ENCODE measurements at places on chromosomes 6 and 20.

- DNase-seq: no peak
Measured at GRCh38 chr20:59439243-59439642, 138.8 kb downstream of the EDN3 start.

GRCh38 chr20:1820138-1821079 lies 74.8 kb upstream of the SIRPA start:
- DNase-seq: no peak

DNA sequence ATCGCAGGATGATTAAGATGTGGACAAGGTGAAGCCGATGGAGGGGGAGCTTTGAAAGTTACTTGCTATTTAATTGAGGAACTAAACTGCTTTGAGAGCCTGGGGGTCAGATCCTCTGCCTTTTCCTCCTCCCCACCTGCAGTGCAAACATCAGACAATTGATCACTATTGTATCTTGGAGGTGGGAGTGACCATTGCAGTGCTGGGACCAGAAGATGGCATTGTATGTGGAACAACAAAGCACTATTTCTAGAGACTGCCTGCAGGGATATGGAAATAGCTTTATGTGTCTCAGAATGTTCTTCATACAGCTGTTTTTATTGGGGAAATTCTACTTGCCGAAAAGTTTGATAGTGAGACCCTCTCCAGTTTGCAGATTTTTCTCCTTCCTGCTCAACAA lies 4.2 kb downstream of the MOG start:
- DNase-seq: no peak

DNA sequence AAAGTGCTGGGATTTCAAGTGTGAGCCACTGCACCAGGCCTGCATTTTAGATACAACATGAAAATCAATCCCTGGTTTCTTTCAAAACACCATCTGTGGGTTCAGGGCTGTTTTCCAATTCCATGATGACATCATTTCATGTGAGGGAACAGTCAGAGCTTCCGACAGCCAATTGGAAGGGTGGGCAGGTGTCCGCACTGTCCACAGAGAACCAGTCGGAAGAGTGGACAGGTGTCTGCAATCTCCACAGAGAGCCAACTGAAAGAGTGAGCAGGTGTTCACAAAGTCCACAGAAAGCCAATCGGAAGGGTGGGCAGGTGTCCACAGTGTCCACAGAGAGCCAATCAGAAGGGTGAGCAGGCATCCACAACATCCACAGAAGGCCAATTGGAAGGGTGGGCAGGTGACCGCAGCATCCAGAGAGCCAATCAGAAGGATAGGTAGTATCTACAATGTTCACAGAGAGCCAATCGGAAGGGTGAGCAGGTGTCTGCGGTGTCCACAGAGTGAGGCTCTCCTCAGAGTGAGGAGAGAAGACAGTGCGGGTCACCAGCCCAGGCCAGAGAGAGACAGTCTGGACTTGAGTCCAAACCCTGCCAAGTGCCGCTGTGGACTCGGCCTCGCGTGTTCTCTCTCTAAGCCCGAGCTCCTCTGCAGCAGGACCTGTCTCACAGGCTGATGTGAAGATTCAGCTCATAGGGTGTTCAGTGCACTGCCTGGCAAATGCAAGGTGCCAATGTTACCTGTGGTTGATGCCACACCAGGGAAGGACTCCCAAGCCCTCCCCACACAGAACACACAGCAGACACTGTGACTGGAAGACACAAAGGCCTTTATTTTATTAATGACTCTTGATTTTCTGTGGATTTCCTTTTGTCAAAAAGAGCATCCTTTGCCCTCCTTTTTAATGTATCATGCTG lies 57.3 kb downstream of the DLL1 start:
- no peak for DNase-seq

DNA sequence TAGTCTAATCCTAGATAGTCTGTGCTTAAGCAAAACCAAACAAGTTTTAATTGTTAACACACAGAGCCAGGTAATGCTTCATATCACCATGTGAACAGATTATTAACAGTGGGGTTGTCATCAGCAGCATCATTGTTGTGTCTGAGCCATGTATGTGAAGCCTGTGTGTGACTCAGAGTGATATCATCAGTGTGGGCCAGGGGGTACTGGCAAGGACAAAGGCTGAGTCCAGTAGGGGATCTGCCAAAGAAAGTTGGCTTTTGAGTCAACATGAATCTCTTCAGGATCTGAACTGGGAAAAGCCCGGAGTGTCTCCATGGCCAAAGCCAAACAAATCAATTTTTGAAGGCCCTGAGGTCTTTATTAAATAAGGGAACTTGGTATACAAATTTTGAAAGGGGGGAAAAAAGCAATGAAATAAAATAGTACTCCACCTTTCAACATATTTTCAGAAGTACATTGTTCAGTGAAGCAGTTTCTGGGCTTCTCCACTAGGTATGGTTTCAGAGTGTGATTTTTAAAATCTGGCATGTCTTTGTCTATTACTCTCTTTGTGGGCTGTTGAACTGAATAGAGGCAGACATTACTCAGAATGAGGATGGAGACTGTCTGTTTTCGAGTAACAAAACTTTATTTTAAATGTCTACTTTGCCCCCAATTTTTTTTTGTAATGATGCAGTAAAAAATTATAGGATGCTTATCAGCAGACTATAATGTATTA lies 444.2 kb upstream of the JAG1 start:
- DNase-seq: no peak

- no peak for DNase-seq
Measured at GRCh38 chr20:3167738-3168078, 5.6 kb downstream of the LZTS3 start.

- no peak for DNase-seq
Measured at GRCh38 chr6:27760464-27760863, 151.7 kb downstream of the OR2B2 start.

GRCh38 chr6:134816780-134817179 lies 133.1 kb downstream of the ALDH8A1 start:
- DNase-seq: no peak

DNA sequence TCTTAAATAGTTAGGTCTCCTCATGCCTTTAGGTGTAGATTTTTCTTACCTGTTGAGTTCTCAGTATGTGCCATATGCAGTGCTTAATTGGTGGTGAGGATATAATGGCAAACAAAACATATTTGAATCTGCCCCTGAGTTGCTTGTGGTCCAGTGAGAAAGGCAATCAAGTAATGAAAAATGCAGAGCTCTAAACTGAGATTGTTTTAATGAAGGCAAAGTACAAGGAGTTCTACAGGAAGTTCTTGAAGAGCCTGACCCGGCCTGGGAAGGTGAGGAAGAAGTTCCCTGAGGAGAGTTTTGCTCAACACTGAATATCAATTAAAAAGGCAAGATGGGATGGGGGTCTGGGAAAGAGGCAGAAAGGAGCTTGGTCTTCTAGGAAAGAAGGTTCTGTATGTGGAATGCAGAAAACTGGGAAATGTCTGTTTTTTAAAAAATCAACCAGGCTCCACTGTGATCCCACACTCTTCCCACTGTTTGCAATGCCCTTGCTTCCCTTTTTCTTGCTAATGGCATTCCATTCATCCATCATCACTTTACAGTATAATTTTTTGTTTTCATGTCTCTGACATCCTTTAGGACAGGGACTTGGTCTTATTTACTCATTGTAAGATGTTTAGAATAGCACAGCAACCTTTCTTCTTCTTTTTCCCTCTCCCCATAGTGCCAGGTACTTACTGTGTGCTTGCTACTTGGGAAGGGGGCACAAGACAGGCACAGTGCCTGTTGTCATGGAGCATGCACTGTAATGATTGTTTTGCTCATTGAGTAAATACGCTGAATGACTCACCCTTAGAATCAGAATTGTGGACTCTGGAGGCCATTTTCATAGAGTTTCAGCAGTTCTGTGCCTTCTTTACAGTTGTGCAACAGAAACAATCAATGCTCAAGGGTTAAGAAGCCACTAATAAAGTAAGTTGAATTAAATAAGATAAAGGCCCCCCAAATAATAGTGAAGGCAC lies 64.3 kb downstream of the ANKS1A start:
- no peak for DNase-seq

DNA sequence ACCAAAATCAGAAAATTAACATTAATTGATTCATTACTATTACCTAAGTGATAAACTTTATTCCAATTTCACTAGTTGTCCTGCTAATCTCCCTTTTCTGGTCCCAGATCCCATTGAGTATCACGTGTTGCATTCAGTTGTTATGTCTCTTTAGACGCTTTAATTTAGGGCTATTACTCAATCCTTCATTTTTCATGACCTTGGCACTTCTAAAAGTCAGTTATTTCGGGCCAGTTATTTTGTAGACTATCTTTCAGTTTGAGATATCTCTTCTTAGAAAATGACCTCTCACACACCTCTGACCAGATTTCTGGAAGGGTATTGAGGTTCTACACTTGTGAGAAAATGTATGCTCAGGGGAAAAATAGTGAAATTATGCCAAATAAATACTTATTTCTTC lies 34.0 kb upstream of the TASP1 start:
- DNase-seq: no peak

- DNase-seq: no peak
Measured at GRCh38 chr6:131838051-131838450, 30.2 kb downstream of the ENPP1 start.

DNA sequence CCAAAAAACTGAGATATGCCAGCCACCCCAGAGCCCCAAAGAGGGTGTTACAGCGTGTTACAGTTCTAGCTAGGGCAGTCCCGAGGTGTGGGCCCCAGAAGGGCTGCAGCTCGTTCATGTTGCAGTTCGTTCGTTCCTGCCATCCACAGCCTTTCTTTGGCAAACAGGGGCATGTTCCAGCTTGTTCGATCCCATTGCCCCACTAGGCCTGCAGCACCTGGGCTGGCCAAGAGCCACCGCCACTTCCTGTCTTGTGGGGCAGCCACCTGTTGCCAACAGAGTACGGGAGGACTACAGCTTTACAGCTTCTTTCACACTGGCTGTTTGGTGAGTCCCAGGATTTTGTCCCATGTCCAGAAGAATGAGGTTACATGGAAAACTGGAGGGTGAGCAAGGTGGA lies 198.1 kb downstream of the MMUT start:
- DNase-seq: no peak

GRCh38 chr20:24808616-24809015 lies 140.5 kb upstream of the CST7 start:
- no peak for DNase-seq

DNA sequence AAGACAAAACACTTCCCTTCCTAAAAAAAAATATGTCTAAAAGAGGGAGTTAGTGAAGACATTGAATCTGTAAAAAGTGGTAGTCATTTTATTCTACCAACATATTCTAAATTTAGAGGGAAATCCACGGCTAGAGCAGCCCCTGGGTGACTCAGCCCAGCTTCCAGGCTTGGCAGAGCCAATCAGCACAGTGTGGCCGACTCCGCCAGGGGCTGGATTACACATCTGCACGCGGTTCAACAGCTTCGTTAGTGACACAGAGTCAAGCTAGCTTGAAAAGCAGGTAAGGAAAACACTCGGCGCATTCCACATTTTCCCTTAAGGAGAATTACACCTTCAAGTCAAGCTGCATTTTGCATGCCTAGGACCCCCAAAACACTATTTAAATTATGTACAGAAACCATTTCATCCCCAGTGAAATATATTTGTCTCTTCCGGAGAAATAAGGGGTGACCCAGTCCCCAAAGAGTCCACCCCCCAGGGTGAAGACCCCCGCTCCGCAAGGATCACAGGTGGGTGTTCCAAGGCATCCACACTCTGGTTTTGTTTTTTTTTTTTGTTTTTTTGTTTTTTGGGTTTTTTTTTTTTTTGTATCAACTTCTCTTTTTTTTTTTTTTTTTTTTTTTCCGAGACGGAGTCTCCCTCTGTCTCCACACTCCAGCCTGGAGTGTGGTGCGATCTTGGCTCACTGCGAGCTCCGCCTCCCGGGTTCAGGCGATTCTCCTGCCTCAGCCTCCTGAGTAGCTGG lies 58.4 kb upstream of the ARID1B start:
- DNase-seq: no peak

- DNase-seq: no peak
Measured at GRCh38 chr20:51651921-51652549, 109.5 kb upstream of the NFATC2 start.

DNA sequence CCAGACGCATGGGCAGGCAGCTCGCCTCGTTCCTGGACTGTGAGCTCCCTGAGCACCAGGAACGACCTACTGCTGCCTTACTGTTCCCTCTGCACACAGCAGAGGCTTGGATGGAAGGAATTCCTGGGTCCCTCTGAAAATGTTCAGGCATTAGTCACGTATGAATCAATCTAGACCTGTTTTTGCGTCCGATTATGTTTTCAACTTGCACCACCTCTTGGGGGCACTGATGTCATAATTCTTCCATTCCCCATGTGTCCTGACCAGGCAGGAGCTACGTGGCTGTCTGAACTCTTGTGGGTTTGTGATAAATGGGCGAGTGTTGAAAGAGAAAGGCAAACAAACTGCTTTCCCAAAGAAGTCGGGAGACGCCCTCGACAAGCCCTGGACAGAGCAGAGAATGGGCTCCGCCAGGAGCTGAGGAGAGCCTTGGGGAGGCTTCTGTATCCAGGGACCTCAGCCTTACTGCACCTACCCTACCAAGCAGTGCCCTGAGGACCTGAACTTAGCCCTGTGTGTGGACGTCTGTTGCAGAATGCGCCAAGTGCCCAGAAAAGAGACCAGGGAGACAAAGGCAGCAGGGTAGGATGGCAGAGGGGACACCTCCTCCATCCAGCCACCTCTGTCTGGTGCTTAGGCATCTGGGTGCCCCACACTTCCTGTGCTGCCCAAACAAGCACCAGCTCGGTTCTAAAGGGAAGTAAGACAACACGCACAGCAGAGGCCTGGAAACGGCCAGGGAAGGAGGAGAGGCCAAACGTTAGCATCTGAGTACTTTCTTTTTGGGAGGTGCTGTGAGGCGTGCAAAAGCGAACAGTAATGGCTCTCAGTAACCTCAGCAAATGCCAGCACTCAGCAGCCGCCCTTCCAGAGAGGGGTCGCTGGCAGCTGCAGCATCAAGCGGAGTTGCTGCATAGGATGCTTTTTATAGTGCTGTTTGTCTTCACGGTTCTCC lies 124.2 kb downstream of the LY86 start:
- DNase-seq: no peak

- DNase-seq: no peak
Measured at GRCh38 chr20:58389324-58389967, 417 bp downstream of the VAPB start.

DNA sequence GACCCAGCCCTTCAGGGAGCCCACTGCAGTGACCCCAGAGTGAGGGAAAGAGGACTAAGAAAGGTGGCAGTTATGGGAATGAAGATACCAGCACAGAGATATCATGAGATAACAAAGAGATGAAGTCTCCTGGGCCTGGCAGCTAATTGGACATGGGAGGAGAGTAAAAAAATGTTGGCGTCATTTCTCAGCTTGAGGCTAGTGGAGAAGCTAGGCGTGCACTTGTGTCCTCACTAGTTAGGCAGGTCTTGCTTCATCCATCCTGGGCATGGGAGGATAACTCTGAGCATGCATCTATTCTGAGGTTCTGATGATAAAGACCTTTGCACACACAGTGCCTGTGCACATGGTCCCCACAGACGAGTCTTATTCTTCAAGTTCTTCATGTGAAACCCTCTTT lies 4.1 kb upstream of the GFOD1 start:
- no peak for DNase-seq

GRCh38 chr6:131015630-131016263 lies 47.3 kb downstream of the EPB41L2 start:
- no peak for DNase-seq

DNA sequence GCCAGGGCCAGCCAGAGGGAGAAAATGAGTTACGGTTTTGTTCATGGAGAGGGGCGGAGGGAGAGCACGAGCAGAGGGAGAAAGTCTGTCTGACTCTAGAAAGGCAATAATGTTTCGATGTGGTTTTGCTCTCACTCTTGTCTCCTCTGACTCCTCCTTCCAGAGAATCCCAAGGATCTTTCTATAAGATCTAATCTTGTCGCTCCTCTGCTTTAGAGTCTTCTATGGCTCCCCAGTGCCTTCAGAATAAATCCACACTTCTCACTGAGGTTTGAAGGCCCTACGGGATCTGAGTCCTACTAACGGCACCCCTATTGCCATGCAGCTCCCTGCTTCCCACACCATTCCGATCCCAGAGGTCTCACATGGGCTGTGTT lies 66.8 kb downstream of the KCNB1 start:
- DNase-seq: no peak

Measured in activated CD4-positive, CD25-positive, alpha-beta regulatory T cell (primary cell).